ENCODE measurements at places on chromosomes 4 and X.

- no peak for DNase-seq
Observed at GRCh38 chr4:186404562-186405134, 138.7 kb downstream of the F11 start.

GRCh38 chr4:35700663-35701062 lies 543.7 kb downstream of the ARAP2 start:
- no peak for DNase-seq

DNA sequence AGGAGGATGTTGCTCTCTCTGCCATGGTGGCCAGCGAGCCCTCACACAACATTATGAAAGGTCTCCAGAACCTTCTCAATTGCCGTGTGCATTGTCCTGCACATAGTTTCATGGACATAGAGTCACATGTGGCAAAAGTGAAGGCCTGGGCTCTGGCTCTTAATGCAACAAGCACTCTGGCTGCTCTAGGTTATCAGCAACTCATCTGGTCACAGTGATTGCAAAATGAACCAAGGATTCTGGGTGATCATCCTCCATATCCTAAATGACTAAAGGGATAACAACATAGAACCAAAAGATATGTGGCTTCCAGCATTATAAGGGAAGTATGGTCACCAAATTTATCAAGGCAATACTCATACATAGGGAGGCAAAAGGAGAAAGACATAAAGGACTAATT lies 175.2 kb downstream of the MGST2 start:
- DNase-seq: no peak

GRCh38 chr4:128657638-128658037 lies 151.9 kb upstream of the JADE1 start:
- DNase-seq: no peak

GRCh38 chr4:80710748-80711451 lies 319.6 kb upstream of the BMP3 start:
- no peak for DNase-seq

GRCh38 chrX:74382613-74383012 lies 38.7 kb upstream of the SLC16A2 start:
- peak; percentile 47 for DNase-seq

- DNase-seq: no peak
Observed at GRCh38 chr4:101954975-101955678, 164.6 kb downstream of the BANK1 start.

- no peak for DNase-seq
Observed at GRCh38 chr4:119858176-119858575, 208.5 kb downstream of the MAD2L1 start.

- DNase-seq: no peak
Observed at GRCh38 chrX:111568354-111568753, 56.9 kb downstream of the SERTM2 start.

All from activated naive CD4-positive, alpha-beta T cell treated with anti-CD3 and anti-CD28 coated beads, Interleukin-2, amount 50 U/mL, for 16 hours (primary cell).